ENCODE measurements at places on chromosomes 13 and 19.

DNA sequence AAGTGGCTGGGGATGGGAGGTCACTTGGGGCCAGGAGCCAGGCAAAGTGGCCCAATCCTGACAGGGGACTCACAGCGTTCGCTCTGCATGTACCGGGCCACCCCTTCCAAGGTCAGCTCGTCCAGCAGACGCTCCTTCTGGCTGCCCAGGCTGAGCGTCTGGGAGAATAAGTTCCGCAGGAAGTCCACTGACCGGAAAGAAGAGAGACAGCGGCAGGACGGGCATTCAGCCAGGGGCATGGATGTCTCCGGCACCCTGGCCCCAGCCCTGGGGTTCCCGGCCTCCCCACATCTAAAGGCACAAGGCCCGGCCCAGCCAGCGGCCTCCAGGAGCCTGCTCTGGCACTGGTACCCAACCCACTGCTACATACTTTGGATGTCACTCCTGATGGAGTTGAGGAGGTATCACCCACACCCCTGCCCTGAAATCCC, 6.1 kb downstream of the SIRT2 start:
- DNase-seq = no peak

DNA sequence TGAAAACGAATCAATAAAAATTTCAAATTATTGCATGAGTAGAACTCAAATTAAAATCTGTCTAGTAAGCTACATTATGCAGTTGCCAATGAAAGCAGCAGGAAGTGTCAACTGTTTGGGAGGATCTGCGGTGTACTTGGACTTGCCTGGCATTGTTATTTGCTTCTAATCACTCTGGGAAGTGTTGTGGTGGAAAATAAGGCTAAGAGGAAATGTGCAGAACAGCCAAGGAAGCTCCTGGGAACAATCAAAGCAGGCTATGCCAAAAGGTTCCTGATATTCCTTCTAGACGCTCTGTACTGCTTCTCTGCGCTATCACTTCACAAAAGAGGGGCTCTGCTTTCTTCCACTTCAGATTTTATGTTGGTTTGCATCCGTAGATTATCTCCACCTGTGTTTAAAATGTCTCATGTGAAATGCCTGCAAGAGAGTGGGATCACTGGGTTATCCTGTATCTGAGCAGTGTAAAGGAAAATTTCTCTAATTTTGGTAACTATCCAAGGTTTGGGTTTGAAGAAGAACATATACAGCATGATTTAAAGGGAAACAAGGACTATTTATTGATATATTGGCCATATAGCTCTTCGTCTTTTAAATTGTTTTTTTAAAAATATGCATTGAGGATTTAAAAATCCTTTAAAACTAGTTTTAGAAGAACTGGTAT, 182.7 kb upstream of the CSNK1A1L start:
- no peak for DNase-seq

GRCh38 chr19:32480321-32480720, 74.8 kb downstream of the DPY19L3 start:
- no peak for DNase-seq

DNA sequence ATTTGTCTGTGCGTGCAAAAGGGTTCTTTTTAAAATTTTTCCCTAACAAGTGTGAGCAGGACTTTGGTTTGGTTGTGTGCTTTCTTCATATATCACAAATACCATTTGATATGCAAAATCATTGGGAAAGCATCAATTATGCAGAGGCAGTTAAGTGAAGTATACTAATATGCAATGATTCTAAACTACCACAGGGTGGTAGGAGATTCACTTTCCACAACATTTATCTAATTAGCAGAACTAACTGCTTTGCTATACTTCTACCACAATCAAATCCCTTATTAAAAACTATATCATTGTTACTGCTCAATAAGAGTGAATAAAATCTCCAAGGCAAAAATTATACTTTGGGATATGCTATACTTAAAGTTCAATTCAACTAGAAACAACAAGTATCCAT, 2738.9 kb upstream of the PCDH20 start:
- DNase-seq = peak; percentile 7

GRCh38 chr19:28074773-28075172, 1138.2 kb downstream of the UQCRFS1 start:
- DNase-seq = no peak

DNA sequence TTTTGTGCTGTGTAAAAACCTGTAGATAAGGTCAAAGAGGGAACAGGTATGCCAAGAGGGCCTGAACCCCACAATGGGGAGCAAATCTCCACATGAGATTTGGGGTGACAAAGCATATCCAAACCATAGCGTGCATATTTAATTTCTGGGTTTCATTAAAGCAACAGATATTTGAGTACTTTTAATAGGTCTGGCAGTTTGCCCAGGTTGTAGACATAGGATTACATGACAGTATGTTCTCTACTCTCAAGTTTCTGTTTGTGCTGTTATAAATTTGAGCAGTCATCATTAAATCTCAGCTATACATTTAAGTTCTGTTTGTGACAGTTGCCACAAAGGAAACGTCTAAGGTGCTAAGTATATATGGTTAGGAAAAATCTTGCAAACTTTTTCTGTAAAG, 236.4 kb downstream of the ATP8A2 start:
- DNase-seq = no peak

DNA sequence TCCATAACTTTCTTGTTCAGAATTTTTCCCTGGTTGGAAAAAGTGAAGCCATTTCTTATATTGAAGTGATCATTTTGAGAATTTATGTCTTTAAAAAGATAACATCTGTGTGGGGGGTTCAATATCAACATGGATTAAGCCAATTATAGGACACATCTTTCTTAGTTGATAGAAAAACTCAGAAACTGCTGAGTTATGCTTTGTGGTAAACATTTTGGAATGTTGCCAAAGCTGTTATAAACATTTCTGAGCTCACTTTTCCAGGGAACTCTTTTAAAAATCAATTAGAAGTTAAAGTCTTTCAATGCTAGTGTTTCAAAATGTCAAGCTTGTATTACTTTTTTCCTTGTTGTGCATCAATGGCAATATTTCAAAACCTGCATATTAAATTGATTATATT, 248.8 kb downstream of the DACH1 start:
- no peak for DNase-seq

DNA sequence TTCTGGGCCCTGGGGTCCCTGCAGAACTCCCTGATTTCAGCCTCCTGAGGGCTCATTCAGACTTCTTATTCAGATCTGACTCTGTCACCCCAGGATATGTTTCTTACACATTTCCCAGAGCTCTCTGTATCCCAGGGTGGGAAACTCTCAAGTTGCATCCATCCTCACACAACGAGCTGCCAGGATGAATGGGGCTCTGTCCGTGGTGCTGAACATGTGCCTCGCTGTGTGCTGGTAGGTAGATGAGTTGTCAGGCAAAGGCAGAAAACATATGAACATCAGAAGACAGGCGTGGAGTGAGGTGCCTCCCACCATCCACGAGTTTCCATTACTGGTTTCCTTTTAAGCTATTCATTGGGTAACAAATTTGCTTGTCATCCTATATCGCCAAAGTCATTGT, 11.4 kb upstream of the IGFL1 start:
- DNase-seq = no peak

DNA sequence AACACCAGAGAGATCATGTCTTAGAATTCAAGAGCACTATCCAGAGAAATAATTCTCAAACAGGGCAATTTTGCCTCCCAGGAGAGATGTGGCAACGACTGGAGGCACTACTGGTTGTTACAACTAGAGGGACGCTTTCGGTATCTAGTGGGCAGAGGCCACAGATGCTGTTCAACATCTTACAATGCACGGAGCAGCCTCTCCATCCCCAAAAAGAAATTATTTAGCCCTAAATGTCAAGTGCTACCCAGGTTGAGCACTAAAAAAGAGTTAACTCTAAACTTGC, 78.6 kb downstream of the ABCC4 start:
- DNase-seq = no peak

DNA sequence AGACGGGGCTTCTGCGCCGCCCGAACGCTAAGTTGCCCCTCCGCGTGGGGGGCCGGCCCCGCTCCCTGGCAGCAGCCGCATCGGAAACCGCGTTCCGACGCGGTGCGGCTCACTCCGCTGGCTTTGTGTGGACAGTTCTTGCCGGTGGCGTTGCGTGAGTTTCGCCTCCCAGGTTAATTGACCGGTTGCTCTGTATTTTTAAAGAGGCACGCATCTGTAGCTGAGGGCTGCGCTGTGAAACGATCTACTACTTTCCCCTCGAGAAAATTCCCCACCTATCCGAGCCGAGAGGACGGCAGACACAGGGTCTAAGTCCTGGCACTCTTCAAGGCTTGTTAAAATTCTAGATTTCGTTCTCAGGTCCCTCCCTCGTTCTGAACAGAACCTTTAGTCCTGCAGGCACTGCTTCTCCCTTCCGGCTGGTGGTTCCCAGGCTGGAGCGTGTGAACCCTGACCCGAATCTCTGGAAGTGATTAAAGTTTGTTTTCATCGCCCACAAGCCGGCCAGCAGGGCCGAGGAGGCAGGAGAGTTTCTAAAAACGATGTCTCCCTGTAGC, 933 bp downstream of the ARHGEF7 start:
- peak; percentile 77 for DNase-seq

DNA sequence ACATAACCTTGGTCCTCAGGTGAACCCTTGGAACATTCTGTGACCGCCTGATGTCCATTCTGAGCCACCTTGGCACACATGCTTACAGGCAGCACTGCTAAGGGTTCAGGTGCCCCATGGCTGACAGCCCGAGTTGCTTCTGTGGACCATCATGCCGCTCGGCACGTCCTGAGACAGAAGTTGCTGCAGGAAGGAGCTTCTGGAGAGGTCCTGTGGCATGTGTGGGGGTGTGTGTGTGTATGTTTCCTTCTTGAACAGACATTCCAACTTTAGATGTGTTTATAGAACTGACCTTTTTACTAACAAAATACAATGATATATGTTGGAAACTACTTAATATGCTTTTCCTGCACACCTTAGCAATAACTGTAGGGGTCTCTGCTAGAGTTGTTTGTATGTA, 4.8 kb upstream of the C1QTNF9 start:
- DNase-seq = no peak

DNA sequence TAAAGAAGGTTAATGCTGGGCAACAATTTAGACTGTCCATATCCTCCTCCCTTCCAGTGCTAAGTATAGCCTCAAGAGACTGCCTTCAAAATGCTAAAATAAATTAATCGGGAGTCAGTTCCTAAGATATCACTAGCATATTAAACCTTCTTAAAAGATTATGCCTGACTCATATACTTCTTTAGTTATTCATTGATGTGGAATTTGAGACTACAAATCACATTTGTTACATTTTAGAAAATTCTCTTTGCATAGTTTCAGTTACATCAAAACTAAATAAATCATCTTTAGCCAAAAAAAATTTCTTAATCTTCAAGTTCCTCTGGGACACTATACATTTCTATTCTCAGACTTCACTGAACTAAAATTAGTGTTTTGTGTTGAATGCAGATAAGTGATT, 769.1 kb downstream of the PCDH9 start:
- DNase-seq = no peak
